ENCODE measurements at places on chromosomes 2 and 18. TPM values are rescaled to one million over a fixed set of nuclear protein-coding genes. Genes with fewer than 3 reads are reported as not detected.

GRCh38 chr2:137302957-137303356, 537.6 kb downstream of the THSD7B start:
- peak; percentile 56 for DNase-seq

GRCh38 chr2:241463276-241464135, 44.9 kb downstream of the STK25 start:
- no peak for DNase-seq

Gene RPRD1A
- 53.4 TPM for total RNA-seq

DNA sequence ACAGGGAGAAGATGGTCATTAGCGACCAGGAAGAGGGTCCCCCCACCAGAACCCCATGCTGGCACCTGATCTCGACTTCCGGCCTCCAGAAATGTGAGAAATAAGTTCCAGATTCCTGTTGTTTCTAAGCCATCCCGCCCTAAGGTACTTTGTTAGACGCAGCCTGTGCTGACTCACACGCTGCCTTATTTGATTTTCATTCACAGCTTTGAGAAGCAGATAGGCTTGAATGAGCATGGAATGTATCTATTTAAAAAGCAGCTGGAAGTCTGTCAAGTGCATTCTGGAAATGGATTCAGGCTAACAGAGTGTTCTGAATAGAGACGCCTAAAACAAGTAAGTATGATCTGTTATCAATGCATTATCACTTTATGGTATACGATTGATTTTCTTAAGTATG, 8.3 kb upstream of the IL1R2 start:
- no peak for DNase-seq

- DNase-seq, result no peak
Measured at GRCh38 chr2:26482211-26483026, 4.5 kb upstream of the OTOF start.

Gene POTEE
- total RNA-seq, result not detected

Gene ALMS1
- 7.7 TPM for total RNA-seq

Gene MPHOSPH10
- total RNA-seq, result 20.7 TPM

GRCh38 chr18:22391407-22392345, 26.0 kb downstream of the CTAGE1 start:
- DNase-seq, result no peak

Gene CERKL
- total RNA-seq, result not detected

Gene RIT2
- not detected for total RNA-seq

DNA sequence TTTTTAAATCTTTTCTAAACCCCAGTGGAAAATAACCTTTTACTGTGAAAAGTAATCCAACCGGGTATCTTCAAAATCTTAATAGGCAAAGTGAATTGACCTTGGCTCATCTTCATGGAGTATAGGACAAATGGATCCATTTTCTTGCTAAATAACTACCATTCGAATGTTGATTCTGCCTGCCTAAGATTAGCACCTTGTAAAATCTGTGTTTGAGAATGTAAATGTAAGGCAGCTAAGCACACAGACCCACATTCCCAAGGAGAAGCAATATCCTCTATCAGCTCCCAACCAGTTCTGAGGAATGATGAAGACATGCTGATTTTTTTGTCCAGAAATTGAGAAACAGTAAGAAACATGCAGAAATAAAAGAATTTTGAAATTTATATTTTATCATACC, 509.8 kb upstream of the SMIM21 start:
- DNase-seq, result no peak

GRCh38 chr2:60926741-60927552, 45.6 kb downstream of the REL start:
- DNase-seq, result no peak

GRCh38 chr2:112803691-112804521, 19.6 kb upstream of the IL1A start:
- DNase-seq, result no peak

Gene TDRD15
- total RNA-seq, result not detected

DNA sequence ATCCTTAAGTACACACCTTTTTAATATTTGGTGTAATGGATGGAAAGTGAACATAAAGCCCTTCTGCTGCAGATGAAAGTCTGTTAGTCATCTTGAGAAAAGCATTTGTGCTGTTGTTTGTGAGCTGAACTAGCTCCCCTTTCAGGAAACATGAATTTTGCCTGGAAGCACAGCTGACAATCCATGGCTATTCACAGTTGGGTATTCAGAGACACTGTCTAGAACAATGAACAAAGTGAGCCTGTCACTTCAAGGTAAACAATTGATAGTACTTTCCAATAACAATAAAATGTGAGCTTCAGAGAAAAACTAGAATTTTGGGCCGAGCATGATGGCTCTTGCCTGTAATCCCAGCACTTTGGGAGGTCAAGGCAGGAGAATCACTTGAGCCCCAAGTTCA, 6.8 kb upstream of the EFHD1 start:
- DNase-seq, result no peak

GRCh38 chr18:63831080-63831788, 56.0 kb downstream of the SERPINB7 start:
- no peak for DNase-seq

Gene MAL
- total RNA-seq, result 4.4 TPM

DNA sequence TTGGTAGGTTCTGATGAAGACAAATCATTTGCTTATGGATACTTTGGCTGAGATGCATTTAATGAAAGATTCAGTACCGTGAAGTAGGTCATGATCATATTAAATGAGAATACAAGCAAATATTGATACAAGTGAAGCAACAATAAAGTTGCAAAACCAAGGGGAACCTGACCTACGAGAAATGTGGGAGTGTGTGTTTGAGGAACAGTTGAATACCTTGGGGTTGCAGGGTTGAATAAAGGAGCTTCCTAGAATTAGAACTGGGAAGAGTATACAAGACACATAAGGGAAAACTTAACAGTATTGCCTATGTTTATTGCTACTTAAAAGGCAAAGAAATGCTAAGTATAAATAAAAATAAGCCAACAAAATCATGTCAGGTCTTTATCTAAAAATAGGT, 702.9 kb downstream of the ERBB4 start:
- DNase-seq, result no peak

- no peak for DNase-seq
Measured at GRCh38 chr2:180196419-180196977, 189.4 kb upstream of the CWC22 start.

Gene SNTG2
- 0.47 TPM for total RNA-seq

DNA sequence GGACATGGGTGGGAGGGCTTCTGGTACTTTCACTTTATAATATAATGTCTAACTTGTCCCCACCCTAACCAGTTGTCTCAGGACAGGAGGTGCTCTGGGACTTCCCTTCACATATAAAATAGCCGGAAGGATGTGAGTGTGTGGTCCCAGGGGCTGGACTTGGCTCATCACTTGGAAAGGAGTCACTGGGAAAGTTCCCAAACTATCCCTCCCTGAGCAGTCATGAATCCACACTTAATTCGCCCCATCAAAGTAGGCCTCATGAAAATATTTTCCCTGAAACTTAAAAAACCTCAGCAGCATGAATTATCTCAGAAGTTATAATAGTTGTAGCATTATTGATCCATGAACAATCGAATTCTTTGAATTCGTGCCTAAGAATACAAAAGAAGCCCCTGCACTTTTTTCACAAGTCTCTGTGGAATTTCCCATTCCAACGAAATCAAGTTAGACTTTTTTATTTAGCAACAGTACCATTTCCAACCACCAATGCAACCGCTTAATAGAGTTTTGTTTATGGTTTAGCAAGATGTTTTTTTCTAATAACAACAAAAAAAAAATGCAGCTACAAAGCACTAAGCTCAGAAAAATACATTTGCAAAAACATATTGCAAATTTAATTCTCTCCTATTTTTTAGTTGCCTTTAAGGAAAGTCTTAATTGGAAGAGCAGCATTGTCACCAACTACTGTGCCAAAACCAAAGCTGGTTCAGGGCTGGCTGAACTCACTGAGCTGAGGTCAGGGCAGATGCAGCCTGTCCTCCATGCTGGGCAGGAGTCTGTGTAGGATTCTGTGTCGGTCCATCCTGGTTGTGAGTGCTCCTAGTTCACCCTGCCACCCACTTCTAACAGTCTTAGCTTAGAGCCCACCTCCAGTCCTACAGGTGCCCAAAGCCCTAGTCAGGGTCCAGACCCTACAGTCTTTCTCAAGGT, 68.8 kb upstream of the SPTBN1 start:
- DNase-seq, result peak; percentile 74

Gene CFAP65
- total RNA-seq, result not detected

DNA sequence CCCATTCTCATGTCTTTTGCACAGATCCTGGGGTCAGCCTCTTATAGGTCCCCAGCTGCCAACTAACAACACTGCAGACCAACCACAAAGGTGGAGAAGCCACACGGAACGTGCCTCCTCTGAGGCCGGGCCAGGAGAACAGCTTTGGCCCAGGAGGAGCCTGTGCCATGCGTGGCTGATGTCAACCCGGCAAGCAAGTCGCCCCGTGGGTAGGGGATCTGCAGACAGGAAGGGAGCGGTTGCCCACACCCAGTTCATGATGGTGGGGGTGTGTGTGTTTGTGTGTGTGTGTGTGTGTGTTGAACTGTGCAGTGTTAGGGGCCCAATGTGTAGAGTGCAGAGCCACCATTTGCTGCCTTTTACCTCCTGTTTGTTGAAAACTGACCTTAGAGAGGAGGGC, 2.4 kb upstream of the CLEC4F start:
- no peak for DNase-seq

DNA sequence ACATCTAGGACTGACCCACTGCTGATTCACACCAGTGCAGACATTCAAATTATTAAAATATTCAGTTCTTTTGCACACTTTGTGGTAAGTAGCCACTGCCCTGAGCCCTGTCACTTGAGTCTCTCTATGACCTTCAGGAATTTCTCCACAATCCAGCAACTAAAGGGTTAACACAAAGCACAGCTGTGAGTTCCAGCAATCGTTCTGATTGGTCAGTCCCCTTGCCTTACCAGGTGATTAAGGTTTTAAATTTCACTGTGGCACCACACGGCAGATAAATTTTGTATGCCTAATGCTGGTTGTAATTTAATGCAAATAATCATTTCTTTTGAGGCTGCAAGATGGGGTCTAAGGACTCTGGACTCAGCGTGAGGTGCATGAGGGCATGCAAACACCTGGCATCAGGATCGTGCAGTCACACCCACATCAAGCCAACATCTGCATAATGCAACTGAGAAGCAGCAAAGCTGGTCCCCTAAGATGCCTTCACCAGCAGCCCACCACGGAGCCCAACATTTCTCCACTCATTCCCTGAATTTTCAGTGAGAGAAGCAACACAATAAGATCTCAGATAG, 36.6 kb downstream of the SLC14A1 start:
- no peak for DNase-seq

DNA sequence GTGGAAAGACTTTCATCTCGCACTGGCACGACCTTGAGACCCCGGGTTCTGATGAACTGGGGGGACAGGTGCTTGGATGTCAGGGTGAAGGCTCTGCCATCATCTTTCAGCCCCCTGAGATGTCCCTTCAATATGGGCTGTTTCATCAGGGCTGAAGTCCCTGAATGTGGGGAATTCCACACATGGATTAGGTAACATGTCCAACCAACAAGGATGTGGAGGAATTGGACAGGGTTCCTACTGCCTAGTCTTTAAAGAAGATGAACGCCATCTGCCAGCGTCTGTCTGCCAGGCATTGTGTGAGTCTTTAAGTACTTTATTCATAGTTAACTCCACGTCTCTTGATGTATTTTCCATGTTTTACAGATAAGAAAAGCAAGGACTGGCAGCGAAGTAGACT, 5.9 kb upstream of the GRHL1 start:
- DNase-seq, result no peak

- DNase-seq, result no peak
Measured at GRCh38 chr2:79437433-79438267, 75.2 kb upstream of the CTNNA2 start.

Gene EVA1A
- 0.41 TPM for total RNA-seq

DNA sequence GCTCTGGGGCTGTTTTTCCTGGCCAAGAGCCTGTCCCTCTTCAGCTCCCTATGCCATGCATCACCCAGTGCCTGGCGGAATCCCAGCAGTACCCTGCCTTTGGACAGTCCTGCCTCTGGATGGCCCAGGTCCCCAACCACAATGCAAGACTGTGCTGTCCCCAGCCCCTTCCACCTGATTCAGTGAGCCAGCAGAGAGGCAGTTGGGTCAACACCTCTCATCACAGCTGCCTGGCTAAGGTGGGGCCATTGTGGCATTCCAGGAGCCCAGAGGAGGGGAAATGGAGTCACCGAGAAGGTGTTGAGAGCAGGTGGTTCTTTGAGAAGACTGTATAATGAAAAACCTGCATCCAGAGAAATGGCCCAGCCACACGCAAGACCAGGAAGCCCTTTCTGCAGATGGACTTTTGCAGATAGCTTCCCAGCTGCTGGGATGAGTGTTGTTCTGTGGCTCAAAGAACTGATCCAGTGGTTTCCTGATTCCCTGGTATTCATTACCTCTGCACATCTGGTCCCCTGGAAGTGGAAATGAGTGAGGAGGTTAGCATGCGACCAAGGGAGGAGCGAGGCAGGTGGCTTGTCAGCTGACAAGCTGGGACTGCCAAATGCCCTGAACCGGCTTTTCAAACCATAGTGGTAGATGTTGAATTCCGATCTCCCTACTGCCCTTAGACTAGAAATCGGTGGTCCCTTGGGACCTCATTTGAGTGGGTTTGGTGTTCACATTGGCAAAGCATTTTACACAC, 1.7 kb upstream of the ASPRV1 start:
- no peak for DNase-seq

Gene SYT4
- total RNA-seq, result not detected

Gene ACOXL
- not detected for total RNA-seq

- DNase-seq, result no peak
Measured at GRCh38 chr18:6589923-6590322, 139.6 kb upstream of the ARHGAP28 start.
